Hindlimb muscle (tissue), 1 donor: ENCODE measurements at places on chromosomes 1 and 21. TPM values are rescaled to one million over a fixed set of nuclear protein-coding genes. Genes with fewer than 3 reads are reported as not detected.

The SPRR4 gene
- polyA plus RNA-seq = not detected

The AUNIP gene
- polyA plus RNA-seq = 0.92 TPM

The ARMH1 gene
- polyA plus RNA-seq = 2.2 TPM

The RNF223 gene
- 0.31 TPM for polyA plus RNA-seq

The CRABP2 gene
- polyA plus RNA-seq = 314 TPM

The OR2T29 gene
- not detected for polyA plus RNA-seq

The SPOCD1 gene
- 0.52 TPM for polyA plus RNA-seq

The LHX8 gene
- polyA plus RNA-seq = not detected

The NID1 gene
- 239 TPM for polyA plus RNA-seq

The PGLYRP4 gene
- polyA plus RNA-seq = not detected

The SHE gene
- polyA plus RNA-seq = 9.9 TPM

The LMX1A gene
- 1.3 TPM for polyA plus RNA-seq

The RHD gene
- polyA plus RNA-seq = 0.30 TPM

The SPTA1 gene
- 5.9 TPM for polyA plus RNA-seq

The C1orf141 gene
- polyA plus RNA-seq = not detected

The TBX19 gene
- polyA plus RNA-seq = 1.7 TPM

The CR1L gene
- not detected for polyA plus RNA-seq

The CD1B gene
- not detected for polyA plus RNA-seq

The CHRM3 gene
- 2.3 TPM for polyA plus RNA-seq

The PLPP3 gene
- polyA plus RNA-seq = 127 TPM

The KCNK1 gene
- 1.3 TPM for polyA plus RNA-seq

The VCAM1 gene
- 14.8 TPM for polyA plus RNA-seq

The RGS18 gene
- polyA plus RNA-seq = 1.1 TPM

The SPATA46 gene
- polyA plus RNA-seq = not detected

The C8B gene
- not detected for polyA plus RNA-seq

The TMPRSS15 gene
- 0.89 TPM for polyA plus RNA-seq

The SLC2A5 gene
- 19.5 TPM for polyA plus RNA-seq

The VHLL gene
- polyA plus RNA-seq = not detected

The GPATCH4 gene
- polyA plus RNA-seq = 26.3 TPM

The H3-3A gene
- polyA plus RNA-seq = 589 TPM

The IL12RB2 gene
- polyA plus RNA-seq = 1.8 TPM

The G0S2 gene
- 12.3 TPM for polyA plus RNA-seq

The ADORA1 gene
- polyA plus RNA-seq = 8.2 TPM

The URB1 gene
- 13.8 TPM for polyA plus RNA-seq

The SNAPIN gene
- polyA plus RNA-seq = 54.5 TPM

The CCT3 gene
- polyA plus RNA-seq = 187 TPM

The OR2T35 gene
- not detected for polyA plus RNA-seq

The RGSL1 gene
- not detected for polyA plus RNA-seq

The KRTAP13-4 gene
- polyA plus RNA-seq = not detected

The KCNT2 gene
- polyA plus RNA-seq = 7.0 TPM

The TNFRSF4 gene
- polyA plus RNA-seq = 3.2 TPM

The DISP3 gene
- 0.30 TPM for polyA plus RNA-seq

The CNR2 gene
- 0.05 TPM for polyA plus RNA-seq

The CYP4X1 gene
- 4.1 TPM for polyA plus RNA-seq

The FAM163A gene
- 0.31 TPM for polyA plus RNA-seq

The PTGS2 gene
- polyA plus RNA-seq = 0.66 TPM

The HTR1D gene
- 0.09 TPM for polyA plus RNA-seq

The SPATC1L gene
- 8.2 TPM for polyA plus RNA-seq

The PGLYRP3 gene
- polyA plus RNA-seq = not detected

The GPR153 gene
- polyA plus RNA-seq = 23.4 TPM

The GBP1 gene
- polyA plus RNA-seq = 10.1 TPM

The TINAGL1 gene
- 29.9 TPM for polyA plus RNA-seq

The AMY2A gene
- not detected for polyA plus RNA-seq
